ENCODE measurements at places on chromosomes 16 and 17.

- DNase-seq, result no peak
Observed at GRCh38 chr17:48952904-48953303, 8.3 kb upstream of the SNF8 start.

DNA sequence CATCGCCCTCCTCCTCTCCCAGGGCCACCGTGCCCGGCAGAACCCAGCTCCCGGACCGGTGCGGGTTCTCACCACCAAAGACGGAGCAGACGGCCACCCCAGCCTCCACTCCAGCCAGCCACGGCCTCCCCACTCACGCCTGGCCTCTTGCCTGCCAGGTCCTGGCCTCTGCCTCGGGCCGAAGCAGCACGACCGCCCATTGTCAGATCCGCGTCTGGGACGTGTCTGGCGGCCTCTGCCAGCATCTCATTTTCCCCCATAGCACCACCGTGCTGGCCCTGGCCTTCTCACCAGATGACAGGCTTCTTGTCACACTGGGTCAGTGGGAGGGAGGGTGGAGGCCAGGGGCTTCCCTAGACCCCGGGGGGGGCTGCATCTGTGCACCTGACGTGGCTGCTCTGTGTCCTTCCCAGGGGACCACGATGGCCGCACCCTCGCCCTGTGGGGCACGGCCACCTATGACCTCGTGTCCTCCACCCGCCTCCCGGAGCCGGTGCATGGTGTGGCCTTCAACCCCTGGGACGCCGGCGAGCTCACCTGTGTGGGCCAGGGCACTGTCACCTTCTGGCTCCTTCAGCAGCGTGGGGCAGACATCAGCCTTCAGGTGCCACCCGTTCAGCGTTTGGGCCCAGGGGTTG lies 6.6 kb upstream of the RHOT2 start:
- DNase-seq, result no peak

- DNase-seq, result no peak
Observed at GRCh38 chr17:61253362-61253761, 146.3 kb upstream of the TBX2 start.

GRCh38 chr17:82334204-82334621 lies 647 bp upstream of the SECTM1 start:
- no peak for DNase-seq

GRCh38 chr17:72976971-72977770 lies 115.3 kb downstream of the SLC39A11 start:
- peak; percentile 20 for DNase-seq

- no peak for DNase-seq
Observed at GRCh38 chr17:79626156-79626890, 15.5 kb upstream of the RBFOX3 start.

GRCh38 chr16:50737420-50737959 lies 4.4 kb upstream of the CYLD start:
- DNase-seq, result no peak

- no peak for DNase-seq
Observed at GRCh38 chr16:27518226-27518625, 31.5 kb downstream of the GTF3C1 start.

DNA sequence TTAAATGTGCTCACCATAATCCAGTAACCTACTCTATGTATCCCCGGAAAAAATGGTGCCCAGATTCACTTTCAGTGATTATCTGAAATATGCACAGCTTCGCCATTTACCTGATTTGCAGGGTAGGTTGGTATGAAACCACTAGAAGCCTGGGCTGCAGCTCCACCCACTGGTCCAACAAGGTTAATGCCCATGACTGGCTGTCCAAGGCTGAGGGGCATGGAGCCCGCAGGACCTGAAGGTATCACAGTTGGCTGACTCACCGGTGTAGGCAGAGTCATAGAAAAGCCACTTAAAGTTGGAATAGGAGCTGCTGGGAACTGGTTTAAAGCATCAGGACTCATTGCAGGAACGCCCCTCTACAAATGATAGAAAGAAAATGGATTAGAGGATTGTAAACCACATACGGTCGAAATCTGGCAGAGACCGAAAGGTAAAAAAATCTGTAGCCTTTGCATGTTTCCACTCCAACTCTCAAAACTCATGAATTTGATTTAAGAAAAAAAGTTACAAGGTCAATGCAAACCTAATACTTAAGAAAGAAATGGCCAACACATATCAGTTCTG lies 38.6 kb downstream of the SYNRG start:
- DNase-seq, result no peak

DNA sequence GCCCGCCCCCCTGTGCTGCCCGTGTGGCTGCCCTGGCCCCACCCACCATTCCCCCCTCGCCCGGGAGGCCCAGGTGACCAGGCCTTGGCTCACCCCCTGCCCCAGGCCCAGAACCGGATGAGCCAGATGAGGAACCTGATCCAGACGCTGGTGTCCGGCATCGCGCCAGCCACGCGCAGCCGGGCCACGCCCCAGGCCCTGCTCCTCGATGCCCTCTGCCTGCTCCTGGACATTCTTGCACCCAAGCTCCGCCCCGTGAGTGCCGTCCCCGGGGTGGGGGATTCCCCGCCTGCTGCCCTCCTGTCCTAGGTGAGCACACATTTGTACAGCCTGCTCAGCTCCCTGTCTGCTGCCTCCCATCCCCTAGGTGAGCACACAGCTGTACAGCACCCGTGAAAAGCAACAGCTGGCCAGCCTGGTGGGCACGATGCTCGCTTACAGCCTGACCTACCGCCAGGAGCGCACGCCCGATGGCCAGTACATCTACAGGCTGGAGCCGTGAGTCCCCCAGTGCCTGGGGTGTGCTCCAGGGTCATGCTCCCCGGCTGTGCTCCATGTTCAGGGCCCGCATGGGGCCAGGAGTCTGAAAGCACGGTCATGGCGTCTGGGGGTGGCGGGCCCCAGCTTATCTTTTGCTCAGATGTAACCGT lies 4.8 kb downstream of the GNG13 start:
- no peak for DNase-seq

DNA sequence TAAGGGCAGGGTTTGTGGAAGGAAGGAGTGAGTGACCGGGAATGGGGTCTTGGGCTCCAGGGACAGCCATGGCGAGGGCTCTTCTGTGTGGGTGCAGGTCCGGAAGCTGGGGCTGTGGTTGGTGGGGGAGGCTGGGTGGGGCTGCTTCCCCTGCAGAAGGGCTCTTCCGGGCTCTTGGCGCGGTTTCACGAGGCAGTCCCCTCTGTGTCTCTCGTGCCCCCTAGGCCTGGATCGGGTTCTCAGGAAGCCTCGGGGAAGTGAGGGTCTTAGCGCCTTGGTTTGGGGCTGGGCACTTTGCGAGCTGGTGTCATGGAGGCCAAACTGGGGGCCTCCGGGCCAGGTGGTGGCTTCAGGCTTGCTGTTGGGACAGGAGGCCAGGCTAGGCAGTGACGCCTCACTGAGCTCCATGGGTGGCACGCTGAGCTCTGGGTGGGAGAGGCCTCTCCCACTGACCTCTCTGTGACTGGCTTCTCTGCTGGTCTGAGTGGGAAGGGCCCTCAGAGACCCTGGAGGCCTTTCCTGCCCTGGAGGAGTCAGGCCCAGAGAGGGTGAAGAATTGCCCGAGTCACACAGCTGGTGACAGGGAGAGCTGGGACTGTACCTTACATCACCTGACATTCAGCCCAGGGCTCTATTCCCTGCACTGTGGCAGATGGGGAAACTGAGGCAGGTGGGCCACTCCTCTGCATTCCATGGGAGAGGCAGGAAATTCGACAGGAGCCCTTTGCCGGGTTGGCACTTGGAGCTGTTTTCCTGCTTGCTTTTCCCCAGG lies 8.2 kb downstream of the ADCY7 start:
- no peak for DNase-seq

DNA sequence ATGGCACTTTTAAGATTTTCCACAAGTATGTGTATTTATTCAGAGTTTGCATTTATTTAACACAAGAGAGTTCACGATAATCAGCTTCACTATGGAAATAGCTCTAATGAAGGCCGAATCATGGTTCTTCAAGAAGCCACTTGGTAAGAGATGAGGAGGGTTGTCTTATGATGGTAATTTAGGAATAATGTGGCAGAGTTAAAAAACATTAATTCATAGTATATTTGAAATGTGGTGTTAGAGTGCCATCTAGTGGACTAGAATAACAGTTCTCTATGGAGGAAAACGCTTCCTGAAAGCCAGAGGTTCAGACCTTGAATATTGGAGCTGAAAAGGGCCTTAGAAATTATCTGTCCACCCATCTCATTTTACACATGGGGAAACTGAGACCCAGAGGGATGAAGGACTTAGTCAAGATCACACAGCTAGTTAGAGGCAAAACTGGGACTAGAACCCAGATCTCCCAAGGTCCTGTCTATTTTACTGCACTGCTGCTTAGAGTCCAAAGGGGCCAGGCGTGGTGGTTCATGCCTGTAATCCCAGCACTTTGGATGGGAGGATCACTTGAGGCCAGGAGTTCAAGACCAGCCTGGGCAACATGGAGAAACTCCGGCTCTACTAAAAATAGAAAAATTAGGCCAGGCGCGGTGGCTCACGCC lies 33.8 kb upstream of the KPNB1 start:
- peak; percentile 31 for DNase-seq

DNA sequence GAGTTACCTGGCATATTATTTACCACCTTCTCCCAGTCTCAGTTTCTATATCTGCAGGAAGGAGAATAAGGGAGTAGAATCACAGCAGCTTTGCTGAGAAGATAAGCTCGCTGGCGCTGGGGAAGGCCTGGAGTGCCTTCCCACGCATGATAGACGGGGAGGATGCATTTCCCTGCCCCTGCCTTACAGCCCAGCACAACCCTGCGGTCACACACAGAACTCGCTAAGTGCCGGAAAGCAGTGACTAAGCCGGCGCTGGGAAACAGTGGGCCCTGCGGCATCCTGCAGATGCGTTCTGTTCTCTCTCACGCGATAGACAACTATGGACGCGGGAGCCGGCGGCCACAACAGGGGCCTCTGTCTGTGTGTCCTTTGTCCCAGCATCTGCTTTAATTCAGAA lies 4.8 kb downstream of the CA5A start:
- DNase-seq, result no peak

DNA sequence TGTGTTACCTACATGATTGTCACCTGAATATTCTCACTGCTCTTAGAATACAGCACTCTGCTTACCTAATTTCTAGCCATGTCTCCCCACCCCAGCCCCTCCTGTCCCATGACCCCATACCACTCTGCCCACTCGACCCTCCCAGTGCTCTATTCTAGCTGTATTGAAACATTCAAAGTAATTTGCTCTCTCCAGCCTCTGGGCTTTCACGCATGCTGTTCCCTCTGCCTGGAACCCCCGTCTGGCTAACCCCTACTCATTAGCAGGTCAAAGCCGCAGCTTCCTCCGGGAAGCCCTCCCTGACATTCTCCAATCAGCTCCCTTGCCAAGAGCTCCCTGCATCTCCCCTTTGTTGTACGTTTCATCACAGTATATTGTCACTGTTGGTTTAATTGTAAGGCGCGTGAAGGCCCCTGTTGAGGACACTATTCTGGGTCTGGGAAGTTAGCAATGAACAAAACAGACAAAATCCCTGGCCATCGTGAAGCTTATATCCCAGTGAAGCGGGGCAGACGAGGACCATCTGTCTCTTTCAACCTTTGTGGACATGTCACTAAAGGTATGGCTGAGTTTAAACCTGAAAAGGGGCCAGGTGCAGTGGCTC lies 72.3 kb upstream of the LHX1 start:
- DNase-seq, result no peak

DNA sequence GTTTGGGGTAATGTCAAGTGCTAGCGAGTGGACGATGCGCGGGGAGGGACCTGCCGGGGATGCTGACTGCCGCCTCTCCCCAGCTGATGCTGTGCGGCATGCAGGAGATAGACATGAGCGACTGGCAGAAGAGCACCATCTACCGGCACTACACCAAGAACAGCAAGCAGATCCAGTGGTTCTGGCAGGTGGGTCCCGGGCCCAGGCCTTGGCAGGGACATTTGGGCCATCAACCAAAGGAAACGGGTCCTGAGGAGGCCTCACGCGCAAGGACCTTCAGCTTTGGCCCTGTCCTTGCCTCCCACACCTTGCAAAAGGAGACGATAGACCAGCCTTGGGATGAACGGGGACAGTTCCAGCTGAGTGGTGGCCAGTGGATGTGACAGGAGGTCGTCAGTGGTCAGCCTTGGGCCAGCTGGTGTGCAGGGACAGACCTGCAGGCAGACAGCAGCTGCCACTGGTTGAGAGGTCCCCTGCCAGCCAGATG lies 13.6 kb upstream of the CLEC18A start:
- DNase-seq, result no peak

GRCh38 chr16:67694611-67695010 lies 24.5 kb downstream of the GFOD2 start:
- no peak for DNase-seq

DNA sequence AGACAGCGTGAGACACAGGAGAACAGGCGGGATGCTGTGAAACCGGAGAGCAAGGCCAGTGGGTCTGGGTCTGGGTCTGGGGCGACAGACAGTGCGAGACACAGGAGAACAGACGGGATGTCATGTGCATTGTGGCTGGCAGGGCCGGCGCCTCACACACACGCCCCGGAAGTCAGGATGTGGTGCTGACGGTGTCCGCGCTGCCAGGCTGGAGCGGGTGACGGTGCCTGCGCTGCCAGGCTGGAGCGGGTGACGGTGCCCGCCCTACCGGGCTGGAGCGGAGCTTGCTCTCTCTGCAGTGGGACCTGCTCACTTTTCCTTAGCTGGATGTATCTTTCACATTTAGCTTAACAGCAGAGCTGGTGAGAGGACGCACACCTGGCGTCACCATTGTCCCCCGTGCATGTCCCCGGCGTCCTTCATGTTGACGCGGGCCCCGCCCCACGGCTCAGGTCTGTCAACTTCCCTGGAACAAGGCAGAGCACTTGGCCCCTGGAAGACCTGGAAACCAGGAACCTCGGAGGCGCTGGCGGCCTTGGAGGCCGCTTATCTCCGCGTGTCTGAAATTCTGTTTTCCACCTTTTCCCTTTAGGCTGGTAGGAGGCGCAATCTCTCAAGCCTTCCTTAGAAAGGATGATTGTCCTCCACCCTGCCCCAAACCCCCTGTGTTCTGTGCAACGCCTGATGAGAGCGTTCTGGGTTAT lies 43.0 kb upstream of the ZNF750 start:
- DNase-seq, result no peak

DNA sequence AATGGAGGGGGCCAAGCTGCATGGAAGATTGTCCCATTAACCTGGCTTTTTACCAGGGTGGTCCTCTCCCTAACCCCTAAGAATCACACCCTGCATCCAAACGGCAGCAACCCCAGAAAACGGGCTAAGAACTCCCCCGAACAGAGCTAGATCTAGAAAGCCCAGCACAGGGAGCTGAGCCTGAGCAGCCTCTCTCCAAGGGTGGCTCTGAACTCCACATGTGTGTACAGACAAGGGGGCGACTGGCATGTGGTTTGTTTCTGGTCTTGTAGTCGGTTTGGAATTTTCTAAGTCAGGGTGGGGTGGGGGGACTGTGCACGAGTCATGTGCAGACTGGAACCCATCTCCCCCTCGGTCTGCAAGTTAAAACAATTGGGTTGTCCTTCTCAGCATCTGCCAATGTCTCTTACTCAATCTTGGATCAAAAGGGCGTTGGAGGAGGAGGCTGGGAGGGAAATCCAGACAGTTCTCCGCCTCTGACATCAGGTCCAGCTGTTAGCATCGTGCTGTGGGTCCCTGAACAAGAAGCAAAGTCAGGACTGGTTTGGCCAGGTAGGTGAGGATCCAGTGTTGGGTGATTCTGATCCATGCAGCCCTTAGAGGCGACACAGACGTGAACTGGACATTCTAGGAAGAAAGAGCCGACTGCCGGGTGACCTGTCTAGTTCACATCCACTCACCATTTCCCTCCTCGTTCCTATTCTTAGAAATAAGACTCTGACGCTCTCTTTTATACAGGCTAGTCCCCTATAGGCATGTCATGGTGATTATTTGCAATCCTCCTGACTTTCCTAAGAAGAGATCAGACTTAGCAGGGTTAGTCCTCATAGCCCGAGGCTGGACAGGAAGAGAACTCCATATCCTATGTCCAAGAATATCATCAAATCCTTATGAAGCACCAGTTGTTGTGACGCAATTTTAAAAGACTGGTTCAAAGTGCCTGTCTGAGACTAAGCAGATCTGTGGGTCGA lies 381.8 kb downstream of the SOX9 start:
- no peak for DNase-seq

GRCh38 chr16:24853830-24854229 lies 8.1 kb downstream of the SLC5A11 start:
- no peak for DNase-seq
